ENCODE measurements at places on chromosomes 5 and 9.

GRCh38 chr9:69583645-69584234, 88.4 kb downstream of the APBA1 start:
- no peak for DNase-seq

GRCh38 chr9:131396626-131397025, 2.7 kb downstream of the PRRC2B start:
- no peak for DNase-seq

GRCh38 chr5:151739939-151740335, 18.5 kb downstream of the ATOX1 start:
- DNase-seq = peak; percentile 95

GRCh38 chr9:27303219-27303618, 6.3 kb upstream of the EQTN start:
- peak; percentile 50 for DNase-seq
